Activated CD4-positive, alpha-beta T cell treated with anti-CD3 and anti-CD28 coated beads, Interleukin-2, amount 50 U/mL, for 24 hours (primary cell): ENCODE measurements at places on chromosomes 1 and 21.

GRCh38 chr1:29441916-29442668, 205.8 kb downstream of the PTPRU start:
- DNase-seq = no peak

- DNase-seq = no peak
These were observed 288.0 kb downstream of the NFIA start for GRCh38 chr1:61370177-61370912.

GRCh38 chr1:238340989-238341388, 450.3 kb upstream of the ZP4 start:
- DNase-seq = no peak

DNA sequence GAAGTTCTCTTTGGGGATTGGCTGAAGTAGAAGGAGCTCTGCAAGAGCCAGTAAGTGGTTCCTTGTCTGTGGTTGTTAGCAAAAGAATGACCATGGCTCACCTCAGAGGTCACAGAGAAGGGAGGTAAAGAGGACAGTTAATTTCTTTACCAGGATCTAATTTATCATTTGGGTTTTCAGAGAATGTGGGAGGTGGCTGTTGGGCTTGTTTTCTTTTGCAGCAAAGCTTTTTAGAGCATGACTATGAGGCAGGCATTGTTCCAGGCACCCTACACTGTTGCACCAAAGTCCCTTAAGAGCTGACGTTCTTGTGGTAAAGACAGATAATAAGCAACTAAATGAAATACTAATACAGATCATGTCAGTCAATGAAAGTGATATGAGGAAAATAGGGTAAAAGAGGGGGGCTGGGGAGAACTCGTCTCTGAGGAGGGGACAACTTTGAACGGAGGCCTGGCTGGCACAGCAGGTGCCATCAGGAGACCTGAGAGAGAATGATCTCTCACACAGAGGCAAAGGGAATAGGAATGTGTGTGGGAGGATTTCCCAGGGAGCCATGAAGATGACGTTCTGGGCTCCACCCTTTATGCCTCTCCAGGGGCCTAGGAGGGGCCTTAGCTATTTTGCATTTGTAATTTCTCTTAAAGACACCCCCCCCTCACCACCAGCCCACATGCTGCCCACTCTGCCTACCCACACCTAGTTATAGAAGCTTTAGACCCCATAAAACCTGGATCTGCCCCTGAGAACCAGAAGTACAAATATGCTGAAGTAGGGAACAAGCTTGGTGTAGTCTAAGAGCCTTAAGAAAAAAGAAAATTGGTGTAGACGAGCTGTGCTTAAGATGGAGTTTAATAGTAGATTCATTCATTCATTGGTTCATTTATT, 177.5 kb downstream of the ROR1 start:
- no peak for DNase-seq

GRCh38 chr1:41097105-41097504, 75.6 kb upstream of the SLFNL1 start:
- no peak for DNase-seq

DNA sequence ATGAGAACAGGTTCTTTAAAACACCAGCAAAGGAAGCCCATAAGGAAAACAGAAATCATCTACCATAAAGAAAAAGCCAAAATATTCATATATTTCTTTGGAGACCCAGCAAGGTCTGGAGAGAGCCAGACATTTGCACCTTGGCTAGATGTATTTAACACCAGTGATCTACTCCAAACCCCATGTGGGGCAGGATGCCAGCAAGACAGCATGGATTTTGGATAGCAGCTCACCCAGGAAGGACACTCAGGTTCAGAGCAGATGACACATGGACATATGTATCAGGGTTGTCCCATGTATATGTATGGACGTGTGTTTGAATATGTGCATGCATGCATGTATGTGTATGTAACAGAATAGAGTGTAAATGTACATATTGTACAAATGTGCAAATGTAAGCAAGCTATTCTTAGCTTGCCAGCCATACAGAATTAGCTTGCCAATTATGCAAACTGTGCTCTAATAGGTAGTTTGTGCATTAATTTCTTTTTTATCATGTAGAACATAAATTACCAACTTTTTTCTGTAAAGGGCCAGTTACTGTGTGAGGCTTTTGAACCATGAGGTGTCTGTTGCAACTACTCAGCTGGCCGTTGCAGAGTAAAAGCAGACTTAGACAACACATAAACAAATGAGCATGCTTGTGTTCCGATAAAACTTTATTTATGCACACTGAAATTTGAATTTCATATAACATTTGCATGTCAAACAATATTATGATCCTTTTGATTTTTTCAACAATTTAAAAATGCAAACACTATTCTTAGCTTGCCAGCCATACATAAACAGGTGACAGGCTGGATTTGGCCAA, 73.5 kb upstream of the KAZN start:
- no peak for DNase-seq

- no peak for DNase-seq
These were observed 165.3 kb downstream of the PGBD5 start for GRCh38 chr1:230260831-230261230.

GRCh38 chr1:33338048-33338439, 17.1 kb upstream of the A3GALT2 start:
- no peak for DNase-seq

- no peak for DNase-seq
These were observed 127.8 kb downstream of the FOXD2 start for GRCh38 chr1:47565676-47566075.

- DNase-seq = no peak
These were observed 226.8 kb downstream of the LMX1A start for GRCh38 chr1:165129568-165130164.

GRCh38 chr1:226397955-226398636, 9.8 kb downstream of the PARP1 start:
- DNase-seq = no peak

- DNase-seq = no peak
These were observed 2.2 kb downstream of the CLEC20A start for GRCh38 chr1:178494569-178494971.

DNA sequence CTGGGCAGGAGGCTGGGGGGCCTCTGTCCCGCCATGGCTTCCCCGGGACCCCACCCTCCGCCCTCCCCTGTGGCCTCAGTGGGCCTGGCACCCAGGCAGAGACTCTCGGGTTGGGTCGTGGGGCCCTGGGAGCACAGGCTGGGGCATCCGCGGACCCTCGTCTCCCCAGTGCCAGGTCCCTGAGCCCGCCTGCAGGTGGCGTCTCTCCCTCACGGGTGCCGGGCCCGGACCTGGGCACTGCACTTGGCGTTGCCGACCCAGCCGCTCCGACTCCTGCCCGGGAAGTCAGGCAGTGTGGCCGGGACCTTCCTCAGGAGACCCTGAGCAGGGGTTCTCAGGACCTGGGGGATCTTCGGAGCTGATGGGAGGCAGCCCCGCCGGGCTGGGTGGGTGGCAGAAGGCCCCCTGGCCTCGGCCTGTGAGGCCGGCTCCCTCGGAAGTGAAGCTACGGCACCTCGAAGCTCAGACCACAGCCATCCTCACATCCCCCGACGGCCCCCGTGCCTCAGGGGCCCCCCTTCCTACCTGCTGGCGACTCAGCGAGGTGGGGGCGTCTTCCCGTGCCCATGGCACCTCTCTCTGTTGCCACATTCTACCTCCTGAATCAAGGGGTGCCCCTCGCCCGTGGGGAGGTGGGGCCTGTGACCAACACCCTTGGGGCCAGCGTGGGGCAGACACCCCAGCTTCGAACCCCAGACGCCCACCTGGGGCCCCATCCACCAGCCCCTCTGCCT, 6.4 kb upstream of the C1orf159 start:
- DNase-seq = peak; percentile 76

DNA sequence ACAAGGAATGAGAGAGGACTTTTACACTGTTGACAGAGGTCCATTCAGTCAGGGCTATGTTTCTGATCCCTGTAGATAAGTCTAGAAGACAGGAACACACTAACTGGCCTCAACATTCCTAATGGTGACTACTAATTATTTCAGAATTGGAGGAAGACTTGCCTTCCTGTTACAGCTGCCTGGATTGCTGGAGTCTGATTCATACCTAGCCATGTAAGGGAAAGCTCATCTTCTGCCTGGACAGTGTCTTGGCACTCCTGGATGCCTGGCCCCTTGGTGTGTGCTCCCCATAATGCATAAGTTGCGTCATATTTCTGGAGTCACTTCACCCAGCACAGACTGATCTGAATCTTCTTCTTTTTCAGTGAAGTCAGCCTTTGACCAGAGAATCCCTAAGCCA, 326.0 kb upstream of the RUNX1 start:
- DNase-seq = no peak

DNA sequence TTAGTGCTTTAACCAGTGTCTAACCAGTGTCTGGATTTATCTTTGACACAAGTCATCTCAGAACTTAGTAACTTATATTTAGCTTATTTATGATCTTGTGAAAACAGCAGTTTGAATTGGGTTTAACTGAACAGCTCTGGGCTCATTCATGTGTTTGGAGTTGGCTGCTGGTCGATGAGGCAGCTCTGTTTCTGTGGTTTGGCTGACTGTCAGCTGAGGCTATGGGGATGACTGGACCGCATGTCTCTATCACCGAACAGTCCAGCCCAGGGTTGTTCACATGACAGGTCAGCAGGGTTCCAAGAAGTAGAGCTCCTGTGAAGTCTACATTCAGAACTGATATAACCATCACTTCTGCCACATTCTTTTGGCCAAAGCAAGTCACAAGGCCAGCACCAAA, 29.1 kb upstream of the C21orf91 start:
- DNase-seq = no peak

DNA sequence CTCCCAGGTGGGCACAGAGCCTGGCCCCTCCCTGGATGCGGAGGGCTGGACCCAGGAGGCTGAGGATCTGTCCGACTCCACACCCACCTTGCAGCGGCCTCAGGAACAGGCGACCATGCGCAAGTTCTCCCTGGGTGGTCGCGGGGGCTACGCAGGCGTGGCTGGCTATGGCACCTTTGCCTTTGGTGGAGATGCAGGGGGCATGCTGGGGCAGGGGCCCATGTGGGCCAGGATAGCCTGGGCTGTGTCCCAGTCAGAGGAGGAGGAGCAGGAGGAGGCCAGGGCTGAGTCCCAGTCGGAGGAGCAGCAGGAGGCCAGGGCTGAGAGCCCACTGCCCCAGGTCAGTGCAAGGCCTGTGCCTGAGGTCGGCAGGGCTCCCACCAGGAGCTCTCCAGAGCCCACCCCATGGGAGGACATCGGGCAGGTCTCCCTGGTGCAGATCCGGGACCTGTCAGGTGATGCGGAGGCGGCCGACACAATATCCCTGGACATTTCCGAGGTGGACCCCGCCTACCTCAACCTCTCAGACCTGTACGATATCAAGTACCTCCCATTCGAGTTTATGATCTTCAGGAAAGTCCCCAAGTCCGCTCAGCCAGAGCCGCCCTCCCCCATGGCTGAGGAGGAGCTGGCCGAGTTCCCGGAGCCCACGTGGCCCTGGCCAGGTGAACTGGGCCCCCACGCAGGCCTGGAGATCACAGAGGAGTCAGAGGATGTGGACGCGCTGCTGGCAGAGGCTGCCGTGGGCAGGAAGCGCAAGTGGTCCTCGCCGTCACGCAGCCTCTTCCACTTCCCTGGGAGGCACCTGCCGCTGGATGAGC, 34.2 kb downstream of the TRIM11 start:
- DNase-seq = no peak

- no peak for DNase-seq
These were observed 7.3 kb upstream of the TMEM52 start for GRCh38 chr1:1926346-1926811.

DNA sequence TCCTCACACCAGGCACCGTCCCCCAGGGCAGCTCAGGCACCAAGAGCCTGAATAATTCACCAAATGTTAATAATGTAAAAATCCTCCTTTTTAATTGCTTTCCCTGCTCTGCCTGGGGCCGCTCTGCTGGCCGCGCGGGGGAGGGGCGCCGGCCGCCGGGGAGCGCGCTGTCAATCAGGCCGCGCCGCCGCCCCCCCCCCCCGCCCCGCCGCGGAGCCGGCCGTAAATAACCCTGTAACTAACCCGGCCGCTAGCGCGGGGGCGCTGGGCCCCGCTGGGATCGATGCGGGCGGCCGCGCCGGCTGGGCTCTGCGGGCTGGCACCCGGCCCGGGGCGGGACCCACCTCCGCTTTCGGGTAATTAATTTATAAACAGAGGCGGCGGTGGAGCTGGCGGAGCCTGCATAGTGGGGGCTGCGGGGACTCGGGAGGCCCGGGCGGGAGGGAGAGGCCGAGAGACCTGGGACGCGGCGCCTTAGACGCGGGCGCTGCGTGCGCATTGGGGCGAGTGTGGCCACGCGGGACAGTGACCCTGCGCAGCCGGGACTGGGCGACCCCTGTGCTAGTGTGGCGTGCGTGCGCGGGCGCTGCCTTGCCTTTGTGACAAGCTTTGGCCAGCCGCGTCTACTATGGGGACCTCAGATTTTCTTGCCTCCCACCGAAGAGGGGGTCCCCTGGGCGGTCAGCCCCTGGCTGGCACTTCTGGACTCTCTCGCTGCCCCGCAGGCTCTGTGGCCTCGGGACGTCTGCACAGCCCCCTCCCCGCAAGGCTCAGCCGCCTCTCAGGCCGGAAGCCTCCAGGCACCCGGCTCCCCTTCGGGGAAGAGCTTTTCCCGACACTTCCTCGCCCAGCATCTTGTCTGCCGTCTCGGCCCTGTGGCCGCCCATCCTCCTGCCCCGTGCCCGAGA, 16.6 kb downstream of the SAMD11 start:
- no peak for DNase-seq

GRCh38 chr1:101128211-101128727, 102.7 kb upstream of the DPH5 start:
- DNase-seq = no peak

DNA sequence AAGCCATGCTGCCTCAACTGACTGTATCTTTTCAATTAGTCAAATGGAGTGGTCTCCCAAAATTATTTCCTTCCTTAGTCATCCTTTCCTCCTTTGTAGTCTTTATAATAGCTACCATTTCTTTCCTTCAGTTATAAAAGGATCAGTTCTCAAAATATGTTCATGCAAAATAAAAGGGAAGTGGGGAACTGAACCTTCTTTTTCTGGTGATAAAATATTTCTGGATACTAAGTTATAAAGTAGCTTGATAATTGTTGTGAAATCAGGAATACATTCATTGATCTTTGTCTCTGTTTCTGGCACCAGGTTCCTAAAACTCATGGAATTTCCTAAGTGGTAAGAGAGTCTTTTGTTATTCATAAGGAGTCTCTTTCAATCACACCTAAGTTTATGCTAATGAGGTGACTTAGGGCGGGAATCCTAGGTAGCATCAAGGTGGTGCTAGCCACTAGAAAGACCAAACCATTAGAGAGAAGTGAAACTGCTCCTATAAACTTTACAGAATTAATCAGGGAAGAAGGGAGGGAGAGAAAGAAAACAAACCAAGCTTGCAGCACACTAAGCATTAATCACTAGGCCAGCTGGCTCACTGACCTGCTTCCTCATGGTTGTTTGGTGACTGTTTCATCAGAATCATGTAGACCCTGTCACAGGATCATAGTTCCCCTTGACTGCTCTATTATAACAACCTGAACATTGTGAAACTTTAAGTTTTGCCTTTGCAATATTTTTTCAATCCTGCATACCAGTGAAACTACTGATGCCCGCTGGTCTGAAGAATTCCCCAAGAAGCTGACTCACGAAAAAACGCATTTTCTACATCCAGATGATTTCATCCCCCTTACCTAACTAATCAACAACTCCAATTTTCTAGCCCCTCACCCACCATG, 161.6 kb upstream of the PTBP2 start:
- no peak for DNase-seq

- DNase-seq = no peak
These were observed 18.1 kb downstream of the KHDRBS1 start for GRCh38 chr1:32031578-32032274.
